ENCODE measurements at places on chromosomes 4 and X.

- no peak for DNase-seq
Observed at GRCh38 chrX:11968991-11969390, 169.3 kb upstream of the FRMPD4 start.

DNA sequence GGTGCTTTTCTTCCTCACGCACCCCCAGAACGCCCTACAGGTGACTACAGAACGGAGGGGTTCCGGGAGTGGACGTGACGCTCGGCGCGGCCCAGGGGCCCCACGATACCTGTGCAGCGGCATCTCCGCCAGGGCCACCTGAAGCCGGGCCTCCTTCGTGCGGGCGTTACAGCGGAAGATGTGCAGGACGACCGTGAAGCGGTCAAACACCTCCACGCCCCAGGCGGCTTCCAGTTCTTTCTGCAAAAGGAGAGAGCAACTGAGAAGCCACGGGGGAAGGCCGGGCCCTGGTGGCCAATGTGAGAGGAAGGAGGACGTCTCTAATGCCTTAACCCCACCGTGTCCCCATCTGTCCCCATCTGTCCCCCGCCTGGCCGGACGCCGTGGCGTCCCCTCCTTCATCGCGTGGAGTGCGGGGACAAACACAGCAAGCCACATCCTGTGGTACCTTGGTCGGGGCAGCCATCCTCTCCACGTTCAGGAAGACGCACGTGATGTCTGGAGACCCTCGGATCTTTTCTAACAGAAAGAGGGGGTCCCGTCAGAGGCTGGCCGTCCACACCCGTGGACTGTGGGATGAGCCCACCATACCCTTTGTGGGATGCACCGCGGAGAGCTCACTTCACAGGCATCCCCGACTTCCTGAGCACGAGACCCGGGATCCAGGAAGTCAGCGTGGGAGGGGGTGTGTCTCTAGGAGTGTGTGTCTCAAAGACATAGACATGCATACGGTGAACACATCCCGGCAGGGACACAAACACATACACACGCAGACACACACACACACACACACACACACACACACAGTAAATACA lies 3.6 kb downstream of the GTPBP6 start:
- DNase-seq, result no peak

GRCh38 chrX:39941332-39941920 lies 156.3 kb downstream of the BCOR start:
- DNase-seq, result no peak

GRCh38 chrX:75784680-75785491 lies at the start of gene MAGEE2:
Gene MAGEE2, minus strand, starts transcription at chrX:75785254. Its CDS starts 203 bp downstream, at chrX:75785051.
- no peak for DNase-seq

DNA sequence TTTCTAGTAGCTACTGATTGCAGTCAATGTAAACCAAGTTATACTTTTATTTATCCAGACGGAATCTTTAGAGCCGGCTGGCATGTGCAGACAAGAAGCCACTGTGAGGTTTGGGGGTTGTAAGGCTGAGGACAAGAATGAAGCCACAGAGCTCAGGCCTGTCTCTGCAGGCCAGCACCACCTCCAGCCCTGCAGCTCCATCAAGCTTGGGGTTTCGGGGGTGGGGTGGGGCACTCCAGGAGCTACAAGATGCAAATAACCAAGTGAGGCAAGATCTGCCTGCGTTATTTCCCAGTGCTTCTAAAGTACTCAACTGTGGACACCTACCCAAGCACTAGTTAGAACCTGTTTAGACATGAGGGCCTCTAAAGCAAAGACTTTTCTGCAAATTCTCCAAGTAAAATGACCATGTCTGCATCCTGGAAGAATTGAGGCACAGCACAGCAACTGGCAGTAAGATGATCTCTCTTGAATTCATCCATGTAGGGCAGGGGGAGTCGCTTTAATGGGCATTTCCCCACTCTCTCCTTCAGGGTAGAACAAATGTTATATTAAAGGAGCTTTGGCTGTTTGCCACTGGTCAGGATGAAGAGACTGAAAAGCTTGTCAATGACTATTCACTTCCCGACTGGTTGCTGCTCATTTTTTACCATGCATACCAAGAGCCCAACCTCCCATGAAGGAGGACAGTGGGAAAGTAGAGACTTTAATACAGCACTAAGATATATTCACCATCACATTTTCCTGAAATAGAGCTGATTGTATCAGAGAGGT lies 222.5 kb downstream of the MGST2 start:
- DNase-seq, result no peak

GRCh38 chrX:123189338-123189737 lies 5.3 kb downstream of the GRIA3 start:
- no peak for DNase-seq

DNA sequence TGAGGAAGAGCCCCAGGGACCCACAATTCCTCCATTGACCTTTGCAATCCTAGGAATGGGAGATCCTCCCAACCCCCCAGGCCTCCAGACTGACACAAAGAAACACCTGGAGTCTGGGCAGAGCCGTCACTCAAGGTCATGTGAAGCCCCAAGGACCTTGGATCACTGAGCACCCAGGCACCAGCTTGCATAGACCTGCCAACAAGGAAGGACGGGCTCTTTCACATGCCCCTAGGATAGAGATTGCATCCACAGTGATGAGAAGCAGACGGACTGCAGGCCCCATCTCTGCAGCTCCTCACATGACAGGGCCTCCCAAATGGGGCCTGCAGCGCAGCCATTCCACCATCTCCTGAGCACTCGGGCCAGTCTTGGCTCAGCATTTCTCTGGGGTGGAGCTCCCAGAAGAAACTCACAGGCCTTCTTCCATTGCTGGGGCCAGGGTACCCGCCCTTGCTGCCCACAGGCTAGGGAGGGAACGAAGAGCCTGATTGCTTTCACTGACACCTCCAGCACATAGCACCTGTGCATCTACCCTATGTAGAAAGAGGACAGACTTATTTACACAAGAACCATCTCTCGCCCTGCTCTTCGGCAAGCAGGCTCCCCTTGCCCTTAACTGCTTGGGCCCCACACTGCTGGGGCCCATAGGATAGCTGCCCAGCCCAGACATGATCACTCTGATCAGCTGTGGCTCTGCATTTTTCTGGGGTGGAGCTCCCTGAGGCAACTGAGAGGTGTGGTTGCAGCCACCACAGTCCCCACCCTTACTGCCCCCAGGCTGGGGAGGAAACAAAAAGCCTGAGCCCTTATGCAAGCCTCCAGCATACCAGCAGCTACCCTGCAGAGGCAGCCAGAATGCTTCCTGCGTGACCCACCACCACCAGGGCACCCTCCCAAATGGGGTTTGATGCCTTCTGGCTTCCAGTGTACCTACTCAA lies 185.7 kb upstream of the ZCCHC13 start:
- no peak for DNase-seq

- no peak for DNase-seq
Observed at GRCh38 chr4:61556277-61556676, 356.2 kb downstream of the ADGRL3 start.

GRCh38 chrX:134604701-134605311 lies 53.5 kb downstream of the PLAC1 start:
- no peak for DNase-seq

- no peak for DNase-seq
Observed at GRCh38 chr4:48680848-48681568, 99.1 kb downstream of the FRYL start.

- DNase-seq, result no peak
Observed at GRCh38 chr4:127071443-127071842, 561.3 kb upstream of the INTU start.

DNA sequence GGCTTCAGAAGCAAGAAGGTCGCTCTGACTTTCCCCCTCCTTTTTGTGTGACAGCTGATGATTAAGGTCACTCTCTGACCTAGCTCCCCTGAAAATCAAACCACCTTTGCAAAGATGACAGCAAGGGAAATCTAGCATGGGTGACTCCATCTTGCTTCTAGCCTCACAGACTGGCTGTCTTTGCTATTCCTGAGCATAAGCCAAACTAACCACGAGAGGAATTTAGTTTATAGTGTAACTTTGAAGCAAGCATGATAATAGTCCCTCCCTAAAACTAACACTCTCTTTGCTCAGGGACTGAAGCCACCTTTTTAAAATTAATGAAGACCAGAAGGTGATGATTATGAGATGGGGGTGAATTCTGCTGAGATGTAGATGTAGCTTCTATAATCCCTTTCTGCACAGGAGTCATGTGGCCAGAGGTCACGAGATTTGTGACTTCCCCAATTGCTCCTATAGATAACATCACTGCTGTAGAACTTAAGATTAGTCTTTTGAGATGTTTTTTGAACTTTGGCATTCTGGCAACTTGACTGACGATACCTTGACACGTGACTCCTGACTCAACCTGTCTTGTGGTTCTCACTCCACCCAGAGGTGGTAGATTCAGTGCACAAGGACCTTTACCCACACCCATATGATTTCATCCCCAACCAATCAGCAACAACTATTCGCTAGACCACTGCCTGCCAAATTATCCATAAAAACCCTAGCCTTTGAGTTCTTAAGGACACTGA lies 14.9 kb upstream of the PDE5A start:
- DNase-seq, result no peak

DNA sequence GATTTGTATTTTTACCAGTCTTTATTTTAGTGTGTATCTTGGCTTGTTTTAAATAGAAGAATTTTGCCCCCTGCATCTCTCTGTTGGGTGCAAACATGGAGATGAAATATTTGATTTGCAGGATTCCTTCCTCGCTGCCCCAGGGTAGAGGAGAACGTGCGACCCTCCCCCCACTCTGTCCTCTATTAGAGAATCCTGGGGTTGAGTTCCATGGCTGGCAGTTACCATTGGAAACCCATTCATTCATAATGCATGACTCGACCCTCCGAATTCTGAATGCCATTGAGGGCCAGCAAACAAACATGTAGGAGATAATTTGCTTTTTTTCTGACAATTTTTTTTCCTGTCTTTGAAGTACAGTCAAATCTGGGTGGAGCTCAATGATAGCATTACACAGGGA lies 53.7 kb downstream of the TRIM2 start:
- no peak for DNase-seq

GRCh38 chrX:37887347-37887746 lies 40.0 kb upstream of the DYNLT3 start:
- DNase-seq, result no peak

DNA sequence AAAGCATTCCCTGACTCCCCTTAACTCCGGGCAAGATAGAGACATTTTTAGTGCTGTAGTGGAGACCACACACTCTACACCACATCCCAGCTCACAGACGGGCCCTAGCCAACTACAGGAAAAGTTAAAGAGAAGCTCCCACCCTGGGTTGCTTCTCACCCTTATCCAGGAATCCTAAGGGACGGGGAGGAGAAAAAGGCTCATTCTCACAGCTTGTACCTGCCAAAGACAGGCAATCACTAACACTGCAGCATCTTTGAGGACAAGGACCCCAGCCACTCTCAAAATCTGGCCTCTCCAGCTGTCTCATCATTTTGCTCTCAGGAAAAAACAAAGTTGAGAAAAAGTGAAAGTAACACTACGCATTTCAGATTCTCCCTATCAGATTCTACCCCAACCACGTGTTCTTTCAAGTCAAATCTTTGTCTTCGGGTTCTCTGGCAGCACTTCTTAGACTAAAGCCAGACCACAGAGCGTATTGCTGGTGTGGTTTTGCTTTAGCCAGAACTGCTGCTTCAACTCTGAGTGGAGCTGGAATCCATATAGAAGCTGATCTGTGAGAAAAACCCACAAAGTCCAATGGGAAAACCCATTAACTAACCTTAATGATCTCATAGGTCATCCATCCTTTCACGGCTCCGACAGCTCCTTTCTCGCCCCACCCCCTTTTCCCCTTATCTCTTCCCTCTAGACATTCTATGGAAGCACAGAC lies 605.9 kb upstream of the DIPK2B start:
- DNase-seq, result peak; percentile 86

DNA sequence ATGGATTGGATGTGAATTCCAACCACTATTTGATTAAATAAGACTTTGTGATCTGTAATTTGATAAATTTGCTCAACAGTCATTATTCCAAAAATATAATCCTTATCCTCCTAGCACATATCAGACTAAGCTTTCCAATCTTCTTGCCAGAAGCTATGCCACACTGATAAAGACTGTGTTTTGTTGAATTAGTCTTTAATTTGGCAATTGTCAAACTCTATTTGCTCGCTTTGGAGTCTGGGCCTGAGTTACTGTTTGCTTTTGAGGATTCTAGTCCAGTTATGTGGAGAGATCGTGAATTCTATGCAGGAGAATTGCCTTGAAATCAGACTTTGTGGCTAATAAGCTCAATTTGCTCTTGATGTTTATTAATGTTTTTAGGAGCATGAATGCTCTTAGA lies 10.9 kb upstream of the RNF150 start:
- DNase-seq, result no peak

DNA sequence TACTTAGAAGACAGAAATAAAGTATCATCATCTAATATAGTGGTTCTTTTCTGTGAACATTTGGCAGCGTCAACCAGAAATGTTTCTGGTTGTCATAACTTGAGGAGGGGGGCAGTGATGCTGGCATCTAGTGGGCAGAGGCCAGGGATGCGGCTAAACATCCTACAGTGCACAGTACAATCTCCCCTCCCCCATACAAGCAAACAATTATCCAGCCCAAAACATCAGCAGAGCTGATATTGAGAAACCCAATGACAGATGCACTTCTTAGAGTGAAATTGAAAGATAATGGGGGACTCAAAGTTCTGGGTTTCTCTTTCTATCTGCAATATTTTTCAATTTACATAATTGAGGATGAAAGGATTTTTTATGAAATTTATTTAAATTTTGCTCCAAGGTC lies 1.9 kb upstream of the EIF1AX start:
- no peak for DNase-seq

- peak; percentile 35 for DNase-seq
Observed at GRCh38 chr4:39357002-39357401, 9.2 kb downstream of the RFC1 start.

- DNase-seq, result no peak
Observed at GRCh38 chrX:100969936-100970335, 428 bp downstream of the ARL13A start.

- DNase-seq, result no peak
Observed at GRCh38 chr4:178068136-178068535, 625.9 kb upstream of the AGA start.

DNA sequence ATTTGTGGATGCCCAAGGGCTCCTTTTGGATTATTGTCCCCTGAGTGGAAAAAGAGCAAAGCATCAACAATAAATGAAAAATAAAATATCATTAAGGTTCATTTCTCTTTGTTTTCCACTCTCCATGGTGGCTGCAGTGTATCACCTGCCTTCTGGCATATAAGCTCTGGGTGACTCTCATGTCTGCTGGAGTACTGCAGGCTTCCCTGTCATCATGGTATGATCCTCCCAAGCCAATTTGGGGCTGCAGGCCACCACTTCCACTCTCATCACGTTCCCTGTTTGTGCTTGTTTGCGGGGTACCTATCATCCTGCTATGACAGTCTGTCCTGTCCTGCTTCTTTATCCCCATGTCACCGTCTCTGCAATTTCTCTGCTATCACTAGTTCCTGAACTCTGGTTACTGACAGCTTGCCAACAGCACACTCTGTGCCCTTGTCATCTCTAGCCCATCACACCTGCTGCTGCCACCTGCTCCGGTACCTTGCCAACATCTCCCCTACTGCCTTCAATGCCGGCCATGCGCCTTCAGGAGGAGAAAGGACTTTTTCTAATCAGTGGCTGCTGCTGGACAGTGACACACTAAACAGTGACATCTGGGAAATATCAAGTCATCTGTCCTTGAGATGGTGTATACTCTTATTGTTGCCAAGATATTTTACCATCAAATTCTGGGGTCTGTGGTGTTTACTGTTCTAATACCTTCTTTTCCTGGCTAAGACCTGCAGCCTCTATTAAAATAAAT lies 23.0 kb upstream of the FGF5 start:
- DNase-seq, result no peak
